ENCODE measurements at places on chromosomes 5 and 9.

GRCh38 chr9:93085676-93086075 lies 10.3 kb upstream of the CARD19 start:
- H3K27ac ChIP-seq: no peak overlapping the region
- no peak for DNase-seq
- peaks cover 10% of the 10 kb centered on the region for H3K4me1 ChIP-seq
- peaks cover 73% of the 10 kb centered on the region for H3K36me3 ChIP-seq

DNA sequence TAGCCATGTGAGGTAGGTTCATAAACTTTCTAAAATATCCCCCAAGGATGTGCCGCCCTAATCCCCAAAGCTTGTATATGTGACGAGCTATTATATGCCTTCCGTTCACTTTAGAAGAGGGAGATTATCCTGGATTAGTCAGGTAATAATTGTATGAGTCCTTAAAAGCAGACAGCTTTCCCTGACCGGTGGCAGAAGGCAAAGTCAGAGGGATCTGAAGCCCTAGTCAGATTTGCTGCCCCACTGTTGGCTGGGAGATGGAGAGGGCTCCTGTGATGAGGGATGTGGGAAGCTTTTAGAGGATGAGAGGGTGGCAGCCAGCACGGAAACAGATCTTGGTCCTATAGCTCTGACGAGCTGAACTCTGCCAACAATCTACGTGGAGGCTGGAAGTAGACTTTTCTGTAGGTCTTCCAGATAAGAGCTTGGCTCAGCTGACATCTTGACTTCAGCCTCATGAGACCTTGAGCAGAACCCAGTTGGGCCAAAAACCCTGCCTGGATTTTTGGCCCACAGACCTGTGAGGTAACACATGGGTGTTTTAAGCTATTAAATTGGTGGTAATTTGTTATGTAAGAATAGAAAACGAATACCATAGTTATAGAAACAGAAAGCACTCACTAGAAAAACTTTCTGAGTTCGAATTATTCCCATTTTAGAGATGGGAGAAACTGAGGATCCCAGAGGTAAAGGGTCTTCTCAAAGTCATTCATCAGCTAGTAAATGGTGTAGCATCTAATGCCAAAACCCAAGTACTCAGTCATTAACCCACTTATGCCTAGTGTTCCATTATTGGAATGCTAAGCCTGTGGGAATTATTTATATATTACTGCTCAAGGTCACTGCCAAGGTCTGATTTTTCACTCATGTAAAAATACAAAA lies 48.9 kb downstream of the SH3PXD2B start:
- H3K4me1 ChIP-seq: peaks cover 2% of the 10 kb centered on the region
- no peak overlapping the region for H3K4me3 ChIP-seq
- H3K36me3 ChIP-seq: no peaks in the 10 kb centered on the region
- peaks cover 3% of the 10 kb centered on the region for H3K27me3 ChIP-seq
- no peak for DNase-seq

- no peak overlapping the region for H3K4me3 ChIP-seq
Observed at GRCh38 chr5:134490255-134490924, 35.1 kb upstream of the JADE2 start.

GRCh38 chr9:5566054-5566618 lies 55.8 kb downstream of the PDCD1LG2 start:
- peaks cover 26% of the 10 kb centered on the region for H3K36me3 ChIP-seq
- H3K4me3 ChIP-seq: no peak overlapping the region
- no peak overlapping the region for H3K27ac ChIP-seq
- no peak for DNase-seq
- no peaks in the 10 kb centered on the region for H3K27me3 ChIP-seq

DNA sequence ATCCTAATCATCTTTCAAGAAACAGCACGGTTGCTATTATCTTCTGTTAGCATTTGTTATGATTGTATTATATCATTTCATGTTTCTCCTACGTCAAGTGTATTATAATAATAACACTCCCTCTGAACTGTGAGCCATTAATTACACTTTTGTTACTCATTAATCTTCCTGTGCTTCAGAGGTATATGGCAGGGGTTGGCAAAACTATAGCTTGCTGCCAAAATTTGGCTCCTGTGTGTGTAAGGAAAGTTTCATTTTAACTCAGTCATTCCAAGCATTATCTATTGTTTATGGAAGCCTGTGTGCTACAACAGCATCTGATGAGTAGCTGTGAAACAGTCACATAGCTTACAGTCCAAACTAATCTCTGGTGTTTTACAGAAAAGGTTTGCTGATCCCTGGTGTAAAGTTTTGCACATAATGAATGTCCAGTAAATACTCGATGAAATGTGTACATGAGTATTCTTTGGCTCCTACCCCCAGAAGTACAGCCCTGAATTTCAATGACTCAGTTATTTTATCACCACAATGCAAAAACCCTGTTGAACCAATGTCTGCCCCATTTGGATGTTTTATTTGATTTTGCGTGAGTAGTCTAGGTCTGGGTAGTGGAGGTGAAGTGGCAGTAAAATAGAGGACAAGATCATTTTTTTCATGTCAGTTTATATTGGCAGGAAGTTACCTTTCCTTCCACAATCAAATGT lies 648.2 kb downstream of the MAT2B start:
- H3K36me3 ChIP-seq: no peaks in the 10 kb centered on the region
- H3K27me3 ChIP-seq: no peaks in the 10 kb centered on the region
- H3K27ac ChIP-seq: no peak overlapping the region
- no peaks in the 10 kb centered on the region for H3K4me1 ChIP-seq
- no peak for DNase-seq
- no peak overlapping the region for H3K4me3 ChIP-seq

DNA sequence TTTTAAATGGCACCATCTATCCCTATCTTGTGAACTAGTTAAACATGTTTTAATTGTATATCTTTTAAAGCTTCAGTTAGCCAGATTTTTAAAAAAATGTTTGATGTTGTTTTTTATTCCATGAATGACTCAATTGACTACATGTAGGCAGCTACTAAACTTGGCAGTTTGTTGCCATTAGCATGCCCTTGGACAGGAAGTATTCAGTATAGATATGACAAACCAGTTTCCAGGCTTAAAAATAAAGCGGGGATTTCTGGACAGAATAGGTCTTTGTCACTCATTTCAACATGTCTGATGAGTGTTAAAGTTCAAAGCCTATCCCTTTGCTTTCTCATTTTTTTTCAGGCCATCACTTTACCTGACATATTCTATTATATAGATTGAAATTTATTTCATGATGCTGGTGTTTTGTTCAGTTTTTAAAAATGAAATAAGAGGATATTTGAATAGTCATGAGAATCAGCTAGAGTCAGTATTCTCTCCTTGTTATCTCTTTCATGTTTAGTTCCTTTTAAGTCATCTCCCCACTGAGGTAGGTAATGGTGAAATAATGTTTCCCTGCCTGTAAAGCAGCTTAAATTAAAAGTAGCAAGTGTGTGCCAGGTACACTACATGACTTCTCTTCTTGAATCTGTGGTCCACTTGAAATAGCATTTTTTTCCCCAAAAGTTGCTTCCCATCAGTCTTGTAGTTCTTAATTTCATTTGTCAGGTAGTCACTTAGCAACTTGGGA lies 11.9 kb downstream of the TNFAIP8 start:
- peaks cover 64% of the 10 kb centered on the region for H3K36me3 ChIP-seq
- H3K27me3 ChIP-seq: no peaks in the 10 kb centered on the region

DNA sequence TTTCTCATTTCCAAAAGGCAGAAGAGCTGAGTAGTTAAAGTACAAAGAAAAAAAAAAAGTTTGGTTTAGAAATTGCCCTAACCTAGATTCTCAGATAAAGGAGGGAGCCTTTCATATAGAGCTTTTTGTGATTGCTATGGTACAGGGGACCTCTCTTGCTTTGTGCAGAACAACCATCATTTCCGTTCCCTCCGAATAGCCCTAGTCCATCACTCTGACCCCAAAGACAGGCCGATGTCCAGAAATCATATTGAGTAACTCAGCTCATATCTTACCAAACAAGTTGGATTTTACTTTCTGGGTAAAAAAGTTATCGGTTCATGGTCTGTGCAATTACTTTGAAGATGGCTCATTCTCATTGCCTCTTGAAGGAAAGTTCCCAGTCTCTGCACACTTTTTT lies 36.7 kb upstream of the COL15A1 start:
- H3K27ac ChIP-seq: no peak overlapping the region
- H3K36me3 ChIP-seq: no peaks in the 10 kb centered on the region
- no peaks in the 10 kb centered on the region for H3K4me1 ChIP-seq

DNA sequence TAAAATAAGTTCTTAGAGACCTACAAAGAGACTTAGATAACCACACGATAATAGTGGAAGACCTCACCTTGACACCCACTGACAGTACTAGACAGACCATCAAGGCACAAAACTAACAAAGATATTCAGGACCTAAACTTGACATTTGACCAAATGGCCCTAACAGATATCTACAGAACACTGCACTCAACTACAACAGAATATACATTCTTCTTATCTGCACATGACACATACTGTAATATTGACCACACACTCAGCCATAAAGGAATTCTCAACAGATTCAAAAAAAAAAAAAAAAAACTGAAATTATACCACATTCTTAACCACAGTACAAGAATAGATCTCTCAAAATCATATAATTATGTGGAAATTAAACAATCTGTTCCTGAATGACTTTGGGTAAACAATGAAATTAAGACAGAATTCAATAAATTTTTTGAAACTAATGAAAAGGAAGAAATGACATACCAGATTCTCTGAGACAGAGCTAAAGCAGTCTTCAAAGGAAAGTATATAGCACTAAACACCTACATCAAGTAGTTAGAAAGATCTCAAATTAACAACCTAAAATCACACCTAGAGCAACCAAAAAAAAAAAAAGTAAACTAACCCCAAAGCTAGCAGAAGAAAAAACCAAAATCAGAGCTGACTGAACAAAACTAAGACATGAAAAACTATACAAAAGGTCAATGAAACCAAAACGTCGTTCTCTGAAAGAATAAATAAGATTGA lies 362.3 kb upstream of the POU5F2 start:
- peaks cover 51% of the 10 kb centered on the region for H3K36me3 ChIP-seq
- DNase-seq: no peak
- no peak overlapping the region for H3K4me3 ChIP-seq
- H3K4me1 ChIP-seq: peaks cover 14% of the 10 kb centered on the region
- H3K27ac ChIP-seq: no peak overlapping the region

DNA sequence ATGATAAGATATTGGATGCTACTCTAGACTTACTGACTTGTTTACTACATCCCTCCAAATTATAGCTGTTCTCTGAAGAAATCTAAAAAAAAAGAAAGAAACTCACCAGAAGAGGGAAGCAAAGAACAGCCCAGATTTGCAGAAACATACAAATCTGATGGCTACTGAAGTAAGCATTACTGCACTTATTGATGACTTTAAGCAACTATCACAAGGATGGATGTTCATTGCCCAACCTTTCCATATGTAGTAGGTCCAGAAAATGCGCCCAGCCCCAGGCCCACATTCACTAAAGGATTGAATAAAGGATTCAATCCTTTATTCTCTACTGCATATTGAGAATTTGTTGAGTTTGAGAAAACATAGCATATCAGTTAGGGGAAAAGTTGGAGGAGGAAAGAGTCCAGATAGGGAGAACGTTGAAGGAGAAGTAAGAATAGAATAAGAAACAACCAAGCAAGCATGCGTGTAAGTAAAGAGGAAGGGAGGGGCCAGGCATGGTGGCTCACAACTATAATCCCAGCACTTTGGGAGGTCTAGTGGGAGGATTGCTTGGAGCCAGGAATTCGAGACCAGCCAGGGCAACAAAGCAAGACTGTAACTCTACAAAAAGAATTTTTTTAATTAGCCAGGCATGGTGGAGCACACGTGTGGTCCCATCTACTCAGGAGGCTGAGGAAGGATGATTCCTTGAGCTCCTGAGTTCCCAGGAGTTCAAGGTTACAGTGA lies 33.8 kb upstream of the DTWD2 start:
- no peaks in the 10 kb centered on the region for H3K27me3 ChIP-seq
- H3K4me3 ChIP-seq: no peak overlapping the region
- H3K4me1 ChIP-seq: peaks cover 7% of the 10 kb centered on the region
- DNase-seq: no peak
- H3K27ac ChIP-seq: no peak overlapping the region

- no peaks in the 10 kb centered on the region for H3K4me1 ChIP-seq
- H3K4me3 ChIP-seq: no peak overlapping the region
- H3K27ac ChIP-seq: no peak overlapping the region
Observed at GRCh38 chr9:80649001-80649420, 1040.3 kb downstream of the TLE1 start.

GRCh38 chr9:33782395-33783152 lies 12.8 kb upstream of the PRSS3 start:
- no peak overlapping the region for H3K4me3 ChIP-seq
- no peak for DNase-seq
- H3K27ac ChIP-seq: no peak overlapping the region
- H3K4me1 ChIP-seq: peaks cover 10% of the 10 kb centered on the region
- H3K27me3 ChIP-seq: peaks cover 41% of the 10 kb centered on the region
